Adrenal gland (tissue), 19 donors: ENCODE measurements at places on chromosomes 4 and X.

DNA sequence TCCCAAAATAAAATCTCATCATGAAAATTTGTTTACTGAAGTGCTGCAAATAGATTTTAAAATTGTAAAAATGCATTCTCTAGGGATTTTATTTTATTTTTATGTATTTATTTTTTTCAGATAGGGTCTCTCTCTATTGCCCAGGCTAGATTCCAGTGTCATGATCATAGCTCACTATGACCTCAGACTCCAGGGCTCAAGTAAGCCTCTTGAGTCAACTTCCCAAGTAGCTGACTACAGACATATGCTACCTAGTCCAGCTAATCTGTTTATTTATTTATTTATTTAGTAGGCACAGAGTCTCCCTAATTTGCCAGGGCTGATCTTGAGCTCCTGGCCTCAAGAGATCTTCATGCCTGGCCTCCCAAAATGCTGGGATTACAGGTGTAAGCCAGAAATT lies 317.7 kb upstream of the ANXA10 start:
- no peak for DNase-seq

DNA sequence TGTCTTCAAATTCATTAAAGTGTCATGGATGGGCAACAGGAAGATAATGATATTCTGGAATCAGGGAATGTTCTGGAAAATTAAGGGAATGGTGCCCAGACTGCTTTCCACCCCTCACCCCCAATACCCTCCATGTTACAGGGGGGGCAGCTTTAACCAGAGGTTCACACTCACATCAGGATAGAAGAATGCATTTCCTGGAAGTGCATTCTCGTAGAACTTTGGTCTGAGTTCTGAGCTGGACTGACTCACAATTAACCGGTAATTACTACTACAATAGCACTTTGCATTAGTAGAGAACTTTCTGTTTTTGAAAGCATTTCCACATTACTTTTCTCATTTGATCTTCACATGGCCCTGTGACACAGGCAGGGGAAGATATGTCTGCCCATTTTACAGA lies 52.5 kb upstream of the SHISA3 start:
- DNase-seq: no peak

DNA sequence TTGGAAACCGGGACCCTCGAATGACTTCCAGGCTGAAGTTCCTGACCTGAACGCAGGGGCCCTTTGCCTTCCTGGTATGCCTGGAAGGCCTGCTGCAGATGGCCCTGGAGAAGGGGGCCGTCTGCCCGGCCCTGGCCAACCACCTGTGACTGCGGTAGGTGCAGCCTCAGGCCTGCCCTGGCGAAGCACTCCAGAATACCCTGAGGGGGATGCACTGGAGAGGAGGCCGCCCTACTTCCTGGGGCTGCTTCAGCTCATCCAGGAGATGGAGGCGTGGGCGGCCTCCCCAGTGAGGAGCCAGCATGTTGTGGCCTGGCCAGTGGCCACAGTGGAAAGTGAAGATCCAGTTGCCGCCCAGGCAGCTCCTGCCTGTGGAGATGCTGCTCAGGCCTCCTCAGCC lies 26.4 kb upstream of the PNMA3 start:
- DNase-seq: no peak

DNA sequence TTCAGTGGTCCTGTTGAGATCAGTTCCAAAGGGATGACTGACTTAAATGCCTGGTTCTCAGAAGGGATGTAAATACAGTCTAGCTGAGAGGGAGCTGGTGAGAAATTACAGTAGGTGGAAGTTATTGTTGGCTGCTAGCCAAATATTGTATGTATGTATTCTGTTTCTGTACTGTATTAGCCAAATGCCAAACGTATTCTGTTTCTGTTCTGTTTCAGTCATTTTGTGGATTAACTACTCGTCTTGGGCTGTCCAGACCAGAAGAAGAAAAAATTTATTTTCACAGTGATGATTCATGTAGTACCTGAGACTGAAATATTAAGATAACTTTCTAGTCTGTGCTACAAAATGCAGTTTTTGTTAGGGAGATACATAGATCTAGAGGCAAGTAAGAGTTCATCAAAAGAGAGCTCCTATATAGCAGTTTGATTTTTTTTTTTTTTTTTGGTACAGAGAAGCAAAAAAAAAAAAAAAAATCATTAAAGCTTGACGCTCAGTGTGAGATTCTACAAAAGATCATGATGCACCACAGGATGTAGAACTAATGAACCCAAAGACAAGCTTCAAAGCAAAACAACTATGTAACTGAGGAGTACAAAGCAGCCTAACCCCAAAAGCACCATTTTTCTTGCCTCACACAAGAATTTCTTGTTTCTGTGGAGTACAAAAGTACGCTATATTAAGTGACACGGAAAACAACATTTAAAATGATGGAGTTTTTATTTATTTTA lies 54.8 kb downstream of the CASP6 start:
- no peak for DNase-seq

- DNase-seq: no peak
Measured at GRCh38 chr4:121439669-121440068, 58.9 kb upstream of the QRFPR start.

- no peak for DNase-seq
Measured at GRCh38 chr4:160319868-160320260, 1217.0 kb downstream of the RAPGEF2 start.

GRCh38 chr4:102503301-102503746 lies 2.2 kb downstream of the NFKB1 start:
- no peak for DNase-seq

GRCh38 chrX:78540171-78540570 lies 119.0 kb downstream of the RTL3 start:
- DNase-seq: no peak

DNA sequence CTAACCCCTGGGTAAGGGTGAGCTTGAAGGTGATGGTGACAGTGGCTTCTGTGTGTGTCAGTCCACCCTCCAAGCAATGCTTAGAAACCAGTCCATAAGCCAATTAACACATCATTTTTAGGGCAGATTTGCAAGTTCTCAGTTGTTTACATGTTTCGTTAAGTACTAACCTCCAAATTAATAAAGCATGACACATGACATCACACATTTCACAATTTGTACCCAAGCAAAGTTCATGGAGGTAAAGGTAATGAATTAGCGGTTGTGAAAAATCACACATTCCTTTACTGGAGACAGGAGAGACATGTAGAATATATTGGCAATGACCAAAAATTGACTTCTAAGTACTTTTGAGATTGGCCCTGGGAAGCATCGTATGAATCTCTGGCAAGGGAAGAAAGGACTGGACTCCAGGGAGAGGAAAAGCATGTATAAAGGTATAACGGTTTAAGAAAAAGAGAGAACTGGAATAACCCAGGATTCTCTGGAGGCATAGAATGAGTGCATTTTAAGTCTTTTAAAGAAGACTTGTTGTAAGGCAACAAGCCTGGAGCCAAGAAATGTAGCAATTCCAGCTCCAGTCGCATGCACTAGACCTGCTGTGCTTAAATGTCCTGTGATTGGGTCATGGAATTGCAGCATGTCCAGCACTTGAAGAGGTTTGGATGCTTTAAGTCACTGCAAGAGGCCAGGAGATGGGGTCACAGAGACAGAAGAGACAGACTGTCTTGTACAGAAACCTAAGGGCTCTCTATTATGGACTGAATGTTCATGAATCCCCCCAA lies 34.1 kb downstream of the TRIM2 start:
- DNase-seq: no peak
